ENCODE measurements at places on chromosomes 7 and 10.
A peak's percentile ranks its signal among the peaks of the same experiment; 100 is the strongest.

- no peak for DNase-seq
Observed at GRCh38 chr10:131933696-131934086, 32.9 kb downstream of the PPP2R2D start.

- DNase-seq = no peak
Observed at GRCh38 chr10:44552726-44553125, 167.8 kb upstream of the CXCL12 start.

DNA sequence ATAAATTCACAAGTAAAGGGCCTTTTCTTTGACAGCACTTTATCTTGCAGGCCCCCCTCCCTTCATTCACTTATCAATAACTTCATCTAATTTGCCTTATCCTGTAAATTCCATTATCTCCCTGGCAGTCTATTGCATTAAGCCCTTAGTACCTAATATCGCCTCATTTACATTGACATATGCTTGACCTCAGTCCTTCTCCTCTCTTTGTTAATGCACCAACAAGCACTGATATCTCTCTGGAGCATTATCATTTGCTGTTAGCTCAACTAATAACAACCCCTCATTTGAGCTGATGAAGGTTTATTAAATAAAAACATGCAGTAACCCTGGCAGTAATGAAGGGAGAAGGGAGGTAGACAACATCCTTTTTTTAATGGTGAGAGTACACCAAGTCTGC is 46.8 kb downstream of the EXOC4 start:
- no peak for DNase-seq

DNA sequence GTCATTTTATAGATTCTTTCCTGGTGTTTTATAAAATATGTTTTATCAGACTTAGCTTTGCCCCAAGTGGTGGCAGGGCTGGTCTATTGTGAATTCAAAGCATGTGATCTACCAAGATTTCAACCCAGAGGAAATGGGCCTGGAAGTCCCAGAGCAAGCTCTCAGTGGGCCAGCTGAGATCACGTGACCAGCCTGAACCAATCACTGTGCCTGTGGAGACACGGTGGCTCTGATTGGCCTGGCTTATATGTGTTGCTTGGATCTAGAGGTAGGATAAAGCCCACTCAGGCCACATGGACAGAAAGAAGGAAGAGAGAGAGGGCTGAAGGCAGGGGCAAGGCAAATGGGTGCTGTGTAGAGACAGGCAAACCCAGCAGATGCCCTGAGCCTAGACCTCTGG is 65.5 kb upstream of the GATA3 start:
- DNase-seq = no peak

GRCh38 chr7:112882511-112882910 is 92.3 kb upstream of the TMEM168 start:
- no peak for DNase-seq

GRCh38 chr10:23585186-23585585 is 146.3 kb downstream of the OTUD1 start:
- DNase-seq = no peak

GRCh38 chr10:6665847-6666246 is 85.8 kb upstream of the PRKCQ start:
- no peak for DNase-seq

DNA sequence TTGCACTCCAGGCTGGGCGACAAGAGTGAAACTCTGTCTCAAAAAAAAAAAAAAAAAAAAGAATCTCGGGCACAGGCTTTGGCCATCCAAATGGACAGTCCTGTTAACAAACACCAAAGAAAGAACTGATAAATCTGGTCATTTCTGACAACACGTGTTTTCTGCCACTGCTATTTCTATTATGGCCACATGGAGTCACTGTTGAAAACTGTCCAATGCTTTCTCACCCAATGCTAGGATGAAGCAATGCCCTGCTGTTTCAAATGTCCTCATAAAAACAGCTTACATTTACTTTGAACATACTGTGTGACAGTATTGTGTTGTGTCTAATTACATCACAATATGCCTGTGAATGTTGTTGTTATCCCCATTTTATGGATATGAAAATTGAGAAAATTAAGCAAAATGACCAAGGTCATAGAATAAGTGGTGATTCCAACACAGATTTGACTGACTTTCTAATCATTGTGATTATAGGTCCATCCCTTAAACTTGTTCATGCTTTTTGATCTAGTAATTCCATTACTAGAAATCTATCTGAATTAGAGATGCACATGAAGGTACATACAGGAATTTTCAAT is 19.9 kb upstream of the MAP3K8 start:
- peak; percentile 64 for DNase-seq

DNA sequence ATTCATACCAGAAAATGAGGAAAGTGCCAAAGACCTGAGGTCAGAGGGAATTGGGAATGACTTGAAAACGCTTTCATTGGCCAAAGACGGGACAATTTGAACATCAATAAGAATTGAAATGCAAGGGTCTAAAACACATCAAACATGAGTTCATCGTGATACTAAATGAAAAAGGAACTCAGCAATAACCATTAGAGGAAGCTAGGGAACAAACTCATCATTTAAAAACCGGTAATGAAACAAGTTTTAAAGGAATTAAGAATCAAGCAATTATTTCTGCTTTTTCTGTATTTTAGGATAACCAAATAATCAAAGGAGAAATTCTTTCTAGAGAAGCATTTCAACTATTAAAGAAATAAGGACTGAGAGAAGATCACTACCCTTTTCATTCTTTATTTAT is 303.1 kb downstream of the ARHGAP12 start:
- DNase-seq = no peak

- no peak for DNase-seq
Observed at GRCh38 chr10:97907830-97908229, 58.2 kb downstream of the GOLGA7B start.

- DNase-seq = peak; percentile 98
Observed at GRCh38 chr7:29319719-29320521, 125.3 kb downstream of the CHN2 start.

GRCh38 chr7:75878769-75879611 is at the start of gene RHBDD2:
TSS of gene RHBDD2 (plus strand) at chr7:75879034. CDS start at chr7:75879083, 49 bp downstream.
- peak; percentile 94 for DNase-seq

DNA sequence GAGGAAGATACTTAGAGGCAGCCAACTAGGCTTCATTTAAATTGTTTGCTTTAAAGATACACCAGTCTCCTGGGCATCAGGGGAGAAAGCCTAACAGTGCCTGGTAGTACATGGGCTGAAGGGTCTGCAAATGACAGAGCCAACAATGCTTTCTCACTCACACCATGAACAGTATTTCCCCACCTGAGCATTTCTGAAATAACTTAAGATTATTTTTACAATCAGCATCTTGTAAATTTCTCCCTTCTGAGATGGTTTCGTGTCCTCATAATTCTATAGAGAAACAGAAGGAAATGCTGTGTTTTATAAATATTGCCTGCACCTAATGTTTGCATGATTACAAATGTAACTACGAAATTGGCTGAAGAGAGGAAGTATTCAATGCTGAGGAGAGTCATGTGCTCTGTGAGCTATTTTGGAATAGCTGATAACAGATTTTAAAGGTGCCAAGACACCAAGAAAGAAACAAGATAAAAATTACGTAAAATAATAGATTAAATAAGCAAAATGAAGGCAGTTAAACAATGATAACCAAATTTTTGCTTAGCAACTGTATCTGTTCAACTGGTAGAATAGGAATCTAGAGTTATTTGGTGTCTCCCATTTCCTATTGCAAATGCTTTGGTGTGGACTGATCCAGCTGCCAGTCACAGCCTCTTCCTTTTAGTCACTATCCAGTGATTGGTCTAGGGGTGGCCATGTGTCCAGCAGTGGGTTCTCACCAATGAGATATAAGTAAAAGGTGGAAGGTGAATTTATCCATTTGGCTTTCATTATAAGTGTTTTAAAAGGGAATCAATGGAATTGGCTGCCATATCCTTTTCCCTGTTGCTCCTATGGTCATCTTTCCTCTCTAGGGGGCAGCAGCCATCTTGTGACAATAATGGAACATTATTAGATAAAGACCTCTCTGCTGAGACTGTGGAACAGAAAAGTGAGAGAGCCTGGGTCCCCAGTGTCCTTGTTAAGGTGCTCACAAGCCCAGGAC is 167.9 kb upstream of the SLC26A5 start:
- DNase-seq = peak; percentile 5

GRCh38 chr7:114623146-114623545 is 208.5 kb downstream of the FOXP2 start:
- no peak for DNase-seq

DNA sequence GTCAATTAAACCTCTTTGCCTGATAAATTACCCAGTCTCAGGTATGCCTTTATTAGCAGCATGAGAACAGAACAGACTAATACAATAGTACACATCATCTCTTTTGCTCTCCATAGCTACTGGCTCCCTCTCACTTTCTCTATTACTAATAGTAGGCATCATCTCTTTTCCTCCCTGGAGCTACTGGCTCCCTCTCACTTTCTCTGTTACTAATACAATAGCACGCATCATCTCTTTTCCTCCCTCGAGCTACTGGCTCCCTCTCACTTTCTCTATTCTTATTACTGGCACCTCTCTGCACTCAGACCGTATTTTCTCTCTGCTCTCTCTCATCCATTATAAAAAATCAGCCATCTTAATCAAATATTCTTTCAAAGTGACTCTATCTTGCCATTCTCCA is 37.1 kb downstream of the SLC25A13 start:
- DNase-seq = no peak

GRCh38 chr10:34249634-34250033 is 565.5 kb downstream of the PARD3 start:
- DNase-seq = no peak

DNA sequence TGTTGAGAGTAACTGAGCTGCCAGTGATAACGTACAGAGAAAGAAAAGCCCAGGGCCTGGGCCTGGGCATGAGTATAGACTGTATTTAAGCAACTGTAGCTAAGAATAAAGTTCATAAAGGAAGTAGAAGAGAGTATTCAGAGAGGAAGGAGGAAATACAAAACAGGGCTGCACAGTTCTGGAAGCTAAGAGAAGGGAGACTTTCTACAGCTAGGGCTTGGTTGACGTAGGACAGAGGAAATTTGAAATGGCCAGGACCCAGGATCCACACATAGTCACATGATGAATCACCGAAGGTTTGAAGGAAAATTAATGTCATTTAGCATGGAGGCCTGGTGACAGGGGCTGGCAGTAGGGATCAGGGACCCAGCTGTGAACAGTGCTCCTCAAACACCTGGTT is 66.7 kb downstream of the ARL4A start:
- no peak for DNase-seq

DNA sequence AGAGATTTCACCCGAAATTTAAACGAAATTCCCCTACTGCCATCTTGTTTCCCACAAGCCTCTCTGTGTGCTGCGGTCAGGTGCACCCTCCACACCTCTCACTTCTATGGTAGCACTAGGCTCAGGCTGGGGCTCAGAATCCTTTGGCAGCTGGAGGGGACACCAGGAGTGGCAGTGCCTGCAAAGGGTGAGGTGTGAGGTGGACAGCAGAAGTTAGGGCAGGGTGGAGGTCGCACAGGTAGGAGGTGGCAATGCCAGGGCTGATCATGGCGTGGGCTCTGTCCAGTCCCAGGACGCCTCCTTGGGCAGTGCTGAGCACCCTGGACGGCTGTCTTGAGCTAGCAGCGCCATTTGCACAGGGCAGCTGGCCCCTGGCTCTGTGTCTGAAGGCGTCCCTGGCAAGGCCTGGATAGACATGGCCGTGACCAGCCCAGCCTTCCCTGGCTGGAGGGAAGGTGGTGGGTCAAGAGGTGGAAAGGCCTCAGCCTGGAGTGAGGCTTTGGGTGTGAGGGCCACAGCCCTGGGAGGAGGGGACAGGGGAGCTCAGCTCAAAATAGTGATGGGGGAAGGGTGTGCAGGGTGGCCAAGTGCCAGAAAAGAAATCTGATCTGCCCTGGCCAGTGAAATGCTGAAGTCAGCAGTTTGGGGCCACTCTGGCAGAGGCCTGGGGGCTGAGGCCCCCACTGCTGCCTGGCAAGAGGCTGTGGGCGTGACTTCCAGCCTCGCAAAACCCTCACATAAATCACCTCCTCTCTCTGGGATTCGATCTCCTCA is 40.0 kb downstream of the ZCCHC24 start:
- DNase-seq = no peak

DNA sequence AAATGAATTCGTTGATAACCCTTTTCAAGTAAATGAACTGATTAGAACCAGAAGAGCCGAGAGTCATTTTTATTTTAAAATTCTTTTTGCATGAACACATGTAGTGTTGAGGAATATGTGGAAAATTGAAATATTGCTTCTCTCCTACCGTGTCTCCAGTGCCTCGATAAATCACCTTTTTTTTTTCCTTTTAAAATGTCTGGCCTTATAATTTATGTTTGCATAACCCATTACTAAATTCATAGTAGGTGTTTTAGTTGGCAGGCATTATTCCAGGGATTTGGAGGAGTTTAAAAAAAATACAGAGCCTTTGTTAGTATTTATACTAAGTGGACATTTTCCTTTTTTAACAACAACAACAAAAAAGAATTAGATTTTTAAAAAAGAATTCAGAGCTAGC is 115.6 kb downstream of the CUX1 start:
- DNase-seq = no peak

DNA sequence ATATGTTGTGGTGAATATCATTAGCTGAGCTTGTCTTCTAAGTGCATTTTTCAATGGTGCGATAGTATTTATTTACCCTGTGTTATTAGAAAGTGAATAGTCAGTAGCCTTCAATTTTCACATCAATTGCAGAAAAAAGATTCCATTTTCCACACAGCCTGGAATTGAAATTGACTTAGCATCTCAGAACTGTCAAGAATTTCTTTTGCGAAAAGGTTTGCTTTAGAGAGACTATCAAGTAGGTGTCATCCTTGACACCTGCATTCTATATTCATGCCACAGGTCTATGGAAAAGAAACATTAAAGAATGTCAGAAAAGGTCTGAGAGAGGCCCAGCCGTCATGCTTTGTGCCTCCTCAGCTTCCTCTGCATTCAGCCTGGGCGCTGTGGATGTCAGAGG is 504.9 kb downstream of the PARD3 start:
- DNase-seq = no peak

- DNase-seq = no peak
Observed at GRCh38 chr10:118911363-118911762, 118.2 kb upstream of the NANOS1 start.

GRCh38 chr7:106015381-106016218 is 52.5 kb downstream of the CDHR3 start:
- no peak for DNase-seq

- DNase-seq = no peak
Observed at GRCh38 chr7:47852330-47853245, 95.7 kb downstream of the PKD1L1 start.

Data from pons (tissue), 1 donor.